ENCODE measurements at places on chromosomes 2 and 18.
A peak's percentile ranks its signal among the peaks of the same experiment; 100 is the strongest.

GRCh38 chr2:3243804-3244203 is 133.8 kb downstream of the EIPR1 start:
- no peak for DNase-seq

- DNase-seq, result no peak
These were observed 605.6 kb downstream of the XIRP2 start for GRCh38 chr2:167493862-167494261.

DNA sequence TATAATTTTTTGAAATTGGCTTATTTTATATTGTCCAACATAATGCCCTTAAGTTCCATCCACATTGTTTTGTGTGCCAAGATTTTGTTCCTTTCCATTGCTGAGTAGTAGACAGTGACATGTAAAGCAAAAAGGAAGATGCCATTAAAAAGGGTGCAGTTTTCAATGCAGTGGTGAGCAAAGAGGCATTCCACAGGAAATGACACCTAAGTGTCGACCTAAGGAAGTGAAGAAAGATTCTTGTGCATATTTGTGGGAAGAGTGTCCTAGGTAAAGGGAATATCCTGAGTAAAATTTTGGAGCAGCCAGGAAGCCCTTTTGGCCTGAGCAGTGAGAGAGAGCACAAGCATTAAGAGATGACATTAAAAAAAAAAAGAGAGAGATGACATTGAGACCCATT is 1099.9 kb downstream of the DPP10 start:
- no peak for DNase-seq

GRCh38 chr2:18119883-18120282 is 241.4 kb downstream of the KCNS3 start:
- DNase-seq, result peak; percentile 70

- DNase-seq, result no peak
These were observed 119.2 kb downstream of the ACKR3 start for GRCh38 chr2:236688563-236689392.

- peak; percentile 81 for DNase-seq
These were observed 90.9 kb upstream of the KLF7 start for GRCh38 chr2:207256476-207257207.

DNA sequence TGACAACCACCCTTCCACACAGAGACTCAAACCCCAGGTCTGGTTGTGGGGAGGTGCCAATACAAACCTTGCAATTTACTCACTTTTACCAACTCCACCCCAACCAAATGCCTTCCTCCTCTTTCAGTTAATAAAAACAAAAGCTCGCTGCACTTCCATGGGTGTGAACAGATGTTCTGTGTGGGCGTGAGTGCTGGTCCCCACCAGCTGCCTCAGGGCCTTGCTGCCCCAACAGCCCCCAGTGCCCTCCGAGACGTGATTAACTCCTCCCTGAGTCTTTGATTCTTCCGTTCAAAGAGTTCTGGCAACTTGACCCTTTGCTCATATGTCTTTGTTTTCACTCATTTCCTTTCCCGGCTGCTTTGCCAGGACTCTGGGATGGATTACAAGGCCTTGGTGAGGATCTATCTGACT is 258.9 kb upstream of the CXCR4 start:
- peak; percentile 10 for DNase-seq

GRCh38 chr18:55552526-55553189 is 35.3 kb downstream of the TCF4 start:
- DNase-seq, result peak; percentile 74

DNA sequence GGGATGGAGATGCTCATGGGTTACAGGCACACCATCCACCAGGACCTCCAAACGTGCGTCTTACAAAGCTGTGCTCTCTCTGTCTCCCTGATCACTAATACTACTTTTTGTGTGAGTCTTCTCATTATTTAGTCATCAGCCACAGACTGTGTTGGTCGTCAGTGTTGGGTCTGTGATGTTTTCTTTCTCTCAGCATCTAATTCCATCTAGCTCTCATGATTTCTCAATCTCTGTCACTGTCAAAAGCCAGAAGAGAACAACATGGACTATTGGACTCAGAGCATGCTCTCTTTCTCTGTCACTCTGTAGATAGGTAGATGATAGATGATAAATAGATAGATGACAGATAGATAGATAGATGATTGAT is 6.0 kb upstream of the ARL4C start:
- no peak for DNase-seq

DNA sequence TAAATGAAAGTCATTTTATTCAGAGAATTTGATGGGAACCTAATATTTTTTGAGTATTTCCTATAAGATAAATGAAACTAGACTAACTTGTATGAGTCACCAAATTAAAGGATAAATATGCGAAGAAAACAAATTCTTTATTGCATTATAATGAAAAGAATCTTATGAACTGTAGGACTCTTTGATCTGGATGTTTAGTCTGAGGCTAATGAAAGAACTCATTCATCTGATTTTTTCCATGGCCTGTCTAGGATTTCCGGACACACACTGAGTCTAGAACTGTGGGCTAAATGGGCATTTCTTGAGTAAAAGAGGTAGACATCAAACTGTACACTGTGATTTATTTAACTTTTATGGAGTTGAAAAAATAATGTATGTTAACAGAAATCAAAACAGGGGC is 43.0 kb downstream of the ZNF519 start:
- no peak for DNase-seq

GRCh38 chr2:84846741-84847142 is 34.1 kb downstream of the TRABD2A start:
- DNase-seq, result peak; percentile 37

DNA sequence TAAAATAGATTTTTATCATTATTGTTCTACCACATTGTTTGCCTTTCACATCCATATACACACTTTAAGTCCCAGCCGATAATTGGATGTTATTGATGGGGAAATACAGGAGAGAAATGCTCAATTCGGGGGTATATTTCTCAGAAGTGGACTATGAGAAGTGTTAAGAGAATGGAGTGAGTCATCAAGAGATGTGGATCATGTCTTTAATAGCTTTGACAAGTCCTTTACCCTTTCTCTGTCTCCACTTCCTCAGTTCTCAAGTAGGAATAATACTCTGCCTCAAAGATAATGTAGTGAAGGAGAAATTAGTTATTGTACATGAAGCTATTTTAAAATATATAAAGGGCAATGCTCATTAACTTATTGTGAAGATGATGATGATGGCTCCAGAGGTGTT is 1017.6 kb upstream of the PIK3C3 start:
- no peak for DNase-seq

GRCh38 chr18:10006311-10006893 is 92.6 kb downstream of the VAPA start:
- peak; percentile 55 for DNase-seq

DNA sequence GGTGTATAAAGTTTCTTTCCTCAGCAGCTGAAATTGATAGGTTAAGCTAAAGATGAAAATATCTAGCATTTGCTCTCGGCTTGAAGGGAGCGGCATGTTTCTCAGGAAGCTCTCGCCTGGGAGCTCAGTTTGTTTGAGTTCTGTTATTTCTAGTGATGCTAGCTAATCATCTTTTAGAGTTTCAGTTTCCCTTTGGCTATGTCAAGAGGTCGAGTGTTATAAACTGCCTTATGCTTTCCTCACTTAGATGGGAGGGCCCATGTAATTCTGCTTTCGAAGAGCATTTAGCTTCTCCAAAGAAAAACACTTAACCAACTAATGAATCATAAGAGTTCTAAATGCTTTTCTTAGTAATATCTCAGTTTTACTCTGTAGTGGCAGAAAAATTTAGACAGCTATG is 33.6 kb downstream of the PLCL1 start:
- DNase-seq, result peak; percentile 32

DNA sequence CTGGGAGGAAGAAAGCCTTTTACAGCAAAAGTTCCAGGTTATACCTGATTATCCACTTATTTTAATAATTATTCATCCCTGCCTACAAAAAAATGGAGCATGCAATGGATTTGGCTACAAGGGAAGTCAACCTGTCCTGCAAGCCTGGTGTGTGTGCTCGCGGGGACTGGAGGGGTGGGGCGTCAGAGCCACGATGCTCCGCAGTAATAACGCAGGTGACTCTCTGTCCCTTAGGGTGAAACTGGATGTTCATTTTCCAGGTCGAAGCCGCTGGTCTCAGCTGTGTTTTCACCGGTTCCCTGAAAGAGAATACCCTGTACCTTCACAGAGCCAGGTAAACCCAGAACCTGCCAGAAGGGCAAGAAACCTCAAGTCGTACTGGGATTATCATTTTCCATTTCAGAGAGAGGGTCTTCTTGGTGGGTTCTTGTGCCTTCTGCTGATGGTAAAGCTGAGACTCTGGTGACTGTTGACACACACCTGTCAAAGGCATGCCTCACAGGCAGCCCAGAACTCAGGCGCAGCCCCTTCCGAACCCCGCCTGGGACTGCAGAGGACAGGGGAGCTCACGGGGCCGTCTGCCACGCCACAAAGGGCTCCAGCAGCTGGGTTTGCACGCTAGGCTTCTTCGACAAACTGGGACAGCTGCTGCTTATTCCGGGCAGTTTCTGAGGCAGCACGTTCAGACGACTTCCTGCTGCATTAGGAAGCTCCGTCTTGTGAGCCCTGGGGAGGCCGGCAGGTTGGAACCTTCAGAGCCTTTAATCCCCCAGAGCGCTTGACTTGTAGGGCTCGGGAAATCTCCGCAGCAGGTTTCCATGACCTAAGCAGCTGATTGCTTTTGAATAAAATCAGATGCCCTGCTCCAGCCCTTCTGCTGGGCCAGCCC is 58.6 kb downstream of the KCNG2 start:
- DNase-seq, result peak; percentile 15

GRCh38 chr2:96729748-96730147 is 10.1 kb downstream of the LMAN2L start:
- no peak for DNase-seq

DNA sequence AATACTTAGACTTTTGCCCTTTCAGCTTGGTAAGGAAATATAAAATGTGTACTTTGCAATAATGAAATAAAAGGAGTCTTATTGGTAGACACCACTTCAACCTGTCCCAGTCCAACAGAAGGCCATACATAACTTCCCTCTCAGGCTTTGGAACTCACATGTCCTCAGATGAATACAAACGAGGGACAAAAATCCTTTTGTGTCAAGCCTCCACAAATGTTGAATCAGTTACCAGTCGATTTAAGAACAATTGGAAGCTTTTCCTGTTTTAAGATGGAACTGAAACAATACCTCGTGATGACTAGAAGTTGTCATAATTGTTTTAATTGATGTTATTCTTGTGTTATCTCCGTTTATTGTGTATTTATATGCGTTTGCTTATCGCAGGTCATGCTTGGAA is 385.1 kb upstream of the POU3F3 start:
- no peak for DNase-seq

- no peak for DNase-seq
These were observed 38.2 kb upstream of the VIT start for GRCh38 chr2:36658277-36658748.

DNA sequence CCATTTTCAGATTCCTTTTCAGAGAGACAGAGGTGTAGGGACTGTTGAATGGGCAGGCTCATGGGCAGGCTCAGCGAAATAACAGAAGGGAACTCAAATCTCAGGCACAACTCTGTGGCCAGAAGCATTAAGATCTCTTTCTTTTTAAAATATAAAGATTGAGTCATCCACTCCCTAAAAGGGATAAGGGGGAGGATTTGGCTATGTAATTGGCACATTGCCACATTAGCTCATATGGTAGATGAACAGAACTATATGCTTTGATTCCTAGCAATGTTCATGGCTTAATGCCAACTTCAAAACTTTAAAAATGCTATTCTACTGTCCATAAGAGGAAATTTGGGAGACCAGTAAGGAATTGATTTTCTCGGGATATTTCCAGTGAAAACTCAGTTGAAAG is 53.8 kb upstream of the SLC5A7 start:
- peak; percentile 88 for DNase-seq

DNA sequence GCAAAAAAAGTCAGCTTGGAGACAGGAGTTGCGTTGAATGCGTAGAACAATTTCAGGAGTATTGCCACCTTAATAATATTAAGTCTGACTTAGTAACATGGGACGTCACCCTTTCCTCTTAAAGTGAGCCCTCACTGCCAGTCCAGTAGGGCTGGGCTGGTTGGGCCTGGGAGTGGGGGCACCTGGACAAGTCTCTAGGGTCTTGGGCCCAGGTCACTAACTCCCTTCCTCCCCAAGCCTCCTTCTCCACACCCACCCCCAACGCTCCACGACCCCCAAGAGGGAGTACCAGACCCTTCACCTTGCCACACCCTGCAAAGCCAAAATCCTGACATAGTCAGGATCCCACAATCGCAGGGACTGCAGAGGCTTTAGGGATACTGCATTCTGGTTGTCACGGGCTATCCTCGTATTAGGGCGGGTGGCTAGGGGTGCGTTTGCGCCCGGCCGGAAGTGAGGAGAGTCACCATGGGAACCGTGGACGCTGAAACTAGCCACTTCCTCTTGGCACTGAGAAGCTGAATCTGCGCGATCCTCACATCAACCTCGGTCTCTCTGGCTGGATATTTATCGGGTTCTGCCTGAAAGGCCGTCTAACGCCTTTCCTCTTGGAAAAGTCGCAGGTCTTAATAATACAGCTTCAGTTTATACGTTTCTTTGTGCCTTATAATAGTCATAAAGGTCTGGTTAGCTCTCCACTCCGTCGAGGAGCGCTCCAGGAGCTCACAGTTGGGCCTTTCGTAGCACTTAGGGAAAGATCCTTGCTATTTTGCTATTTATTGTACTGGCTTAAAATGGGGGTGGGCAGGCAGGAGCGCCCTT is 10.3 kb upstream of the CXXC1 start:
- peak; percentile 76 for DNase-seq
